AG09319 (cell line): ENCODE measurements at places on chromosomes 7 and 10.

DNA sequence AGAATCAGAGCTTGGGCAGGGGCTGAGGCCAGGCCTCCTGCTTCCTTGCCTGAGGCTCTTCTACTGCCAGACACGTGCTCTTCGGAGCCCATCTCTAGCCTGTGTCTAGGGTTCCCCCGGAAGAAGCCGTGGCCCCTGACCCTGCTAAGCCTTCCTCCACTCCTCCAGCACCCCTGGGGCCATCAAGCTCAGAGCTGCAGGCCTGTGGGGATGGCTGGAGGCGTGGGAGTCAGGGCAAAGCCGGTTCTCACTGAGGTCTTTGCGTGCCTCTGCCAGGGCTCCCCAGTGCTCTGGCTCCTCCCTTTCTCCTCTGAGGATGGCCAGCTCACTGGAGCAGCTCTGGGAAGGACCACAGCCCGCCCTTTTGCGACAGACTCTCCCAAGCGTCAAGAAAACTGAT is 34.4 kb downstream of the GHRHR start:
- DNase-seq = no peak

DNA sequence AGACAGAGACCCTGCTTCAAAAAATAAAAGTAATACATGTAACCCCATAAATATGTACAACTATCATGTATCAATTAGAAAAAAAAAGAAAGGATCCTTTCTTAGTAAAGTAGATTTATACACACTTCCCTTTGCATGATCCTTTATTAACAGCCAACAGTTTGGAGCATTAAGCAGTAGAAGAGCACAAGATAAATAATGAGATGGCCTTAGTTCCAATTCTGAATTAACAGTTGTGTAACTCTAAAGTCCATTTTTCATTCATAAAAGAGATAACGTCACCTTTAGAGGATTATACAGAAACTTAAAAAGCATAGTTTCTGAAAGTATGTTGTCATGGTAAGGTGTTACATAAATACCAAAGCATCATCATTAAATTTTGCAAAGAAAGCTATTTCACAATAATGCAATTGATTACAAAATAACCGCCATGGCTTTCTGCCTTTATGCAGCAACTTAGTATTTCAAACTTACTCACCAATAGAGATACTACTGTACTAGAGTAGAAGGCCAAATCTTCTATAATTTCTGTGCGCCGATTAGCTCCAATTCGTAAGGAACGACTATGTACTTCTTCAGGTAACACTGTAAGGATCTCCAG is 40.3 kb downstream of the TNPO3 start:
- no peak for DNase-seq

DNA sequence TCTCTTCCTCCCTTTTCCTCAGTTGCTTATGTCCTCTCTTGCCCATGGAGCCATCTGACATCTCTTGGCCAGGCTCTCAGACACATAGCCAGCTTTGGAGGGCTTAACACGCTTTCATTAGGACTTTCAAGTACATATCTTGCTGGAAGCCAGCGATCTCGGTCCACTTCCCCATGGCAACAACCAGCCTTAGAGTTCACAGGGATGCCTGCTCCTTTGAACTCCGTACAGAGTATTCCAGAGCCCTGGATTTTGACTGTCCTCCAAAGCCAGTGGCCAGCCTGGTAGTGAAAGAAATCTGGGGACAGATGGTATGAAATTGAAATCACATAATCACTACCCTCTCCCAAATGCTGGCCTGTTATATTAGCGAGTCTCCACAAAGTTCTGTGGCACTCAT is 370.5 kb upstream of the NPVF start:
- no peak for DNase-seq

- DNase-seq = no peak
Measured at GRCh38 chr10:1595242-1595600, 142.1 kb downstream of the ADARB2 start.

GRCh38 chr10:89262086-89263051 is 10.8 kb upstream of the LIPA start:
- no peak for DNase-seq

- DNase-seq = no peak
Measured at GRCh38 chr7:29527505-29528108, 36.0 kb upstream of the PRR15 start.

DNA sequence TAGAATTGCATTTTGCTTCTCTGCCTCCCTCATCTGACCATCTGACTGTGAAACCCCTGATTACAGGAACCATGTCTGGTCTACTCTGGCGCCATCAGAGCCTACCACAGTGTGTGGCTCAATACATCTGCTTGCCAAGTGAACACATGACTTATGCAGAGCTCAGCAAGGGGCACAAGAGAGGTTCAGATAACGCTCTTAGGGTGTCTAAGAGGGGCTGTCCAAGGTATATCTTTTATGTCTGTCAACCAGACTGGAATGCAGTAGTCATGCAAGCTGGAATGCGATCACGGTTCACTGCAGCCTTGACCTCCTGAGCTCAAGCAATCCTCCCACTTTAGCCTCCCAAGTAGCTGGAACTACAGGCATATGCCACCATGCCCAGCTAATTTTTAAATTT is 10.3 kb upstream of the RRP12 start:
- DNase-seq = no peak

GRCh38 chr10:105171945-105172344 is 530.9 kb downstream of the SORCS3 start:
- DNase-seq = no peak
